ENCODE measurements at places on chromosomes 2 and 18. TPM values are rescaled to one million over a fixed set of nuclear protein-coding genes. Genes with fewer than 3 reads are reported as not detected.
A peak's percentile ranks its signal among the peaks of the same experiment; 100 is the strongest.

The SULT1C3 gene
- total RNA-seq, result not detected

The TIGD1 gene
- 20.3 TPM for total RNA-seq

DNA sequence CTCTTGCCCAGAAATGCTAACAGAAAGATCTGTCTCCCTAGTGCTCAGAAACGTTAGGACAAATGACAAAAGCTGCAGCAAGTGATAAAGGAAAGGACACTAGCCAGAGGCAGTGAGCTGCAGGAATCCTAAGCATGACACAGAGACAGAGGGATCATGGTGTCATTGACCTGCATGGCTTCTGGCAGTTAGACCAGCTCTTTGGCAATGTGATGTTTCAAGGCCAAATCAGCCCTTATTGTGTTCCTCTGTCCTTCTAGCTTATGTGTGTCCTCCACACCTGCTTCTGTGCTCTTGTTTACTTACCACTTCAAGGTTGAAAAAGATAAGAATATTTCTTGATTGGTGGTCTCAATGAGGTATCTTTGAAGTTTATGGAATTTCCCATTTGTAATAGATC, 120.8 kb downstream of the RHBDD1 start:
- ATAC-seq, result no peak

- no peak for ATAC-seq
These were observed 49.9 kb upstream of the HS6ST1 start for GRCh38 chr2:128368437-128369107.

- no peak for ATAC-seq
These were observed 138.6 kb upstream of the SERTAD2 start for GRCh38 chr2:64792300-64792699.

DNA sequence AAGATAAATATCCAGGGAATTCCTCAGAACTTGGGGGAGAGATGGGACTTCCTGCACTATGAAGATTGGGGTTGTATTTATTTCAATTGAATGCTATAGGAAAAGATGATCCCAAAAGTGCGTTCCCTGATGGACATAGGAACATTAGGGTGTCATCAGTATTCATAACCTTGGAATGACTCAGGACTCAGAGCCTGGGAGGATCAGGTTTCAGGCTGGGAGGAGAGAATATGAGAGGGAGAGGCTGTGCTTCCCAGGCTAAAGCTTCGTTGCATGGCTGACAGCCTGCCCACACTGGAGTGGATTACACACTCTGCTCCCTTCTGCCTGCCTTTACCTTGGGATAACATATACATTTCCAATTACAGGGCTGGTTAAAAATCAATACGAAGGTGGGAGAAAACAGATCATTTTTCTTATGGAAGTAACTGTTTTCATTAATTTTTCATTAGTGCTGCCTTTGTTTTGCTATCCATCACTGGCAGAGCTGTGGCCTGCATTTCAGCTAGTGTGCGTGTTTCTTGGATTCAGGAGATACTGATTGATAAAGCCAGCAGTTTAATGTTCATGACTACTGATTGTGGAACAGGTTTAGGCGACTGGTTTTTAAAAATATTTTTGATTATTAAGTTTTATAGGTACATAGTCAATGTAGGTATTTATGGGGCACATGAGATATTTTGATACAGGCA, 118.7 kb downstream of the KCTD1 start:
- peak; percentile 100 for ATAC-seq

GRCh38 chr18:50080932-50081560, 113.9 kb downstream of the MYO5B start:
- no peak for ATAC-seq

GRCh38 chr2:157696036-157696435, 67.4 kb upstream of the ACVR1C start:
- ATAC-seq, result no peak

DNA sequence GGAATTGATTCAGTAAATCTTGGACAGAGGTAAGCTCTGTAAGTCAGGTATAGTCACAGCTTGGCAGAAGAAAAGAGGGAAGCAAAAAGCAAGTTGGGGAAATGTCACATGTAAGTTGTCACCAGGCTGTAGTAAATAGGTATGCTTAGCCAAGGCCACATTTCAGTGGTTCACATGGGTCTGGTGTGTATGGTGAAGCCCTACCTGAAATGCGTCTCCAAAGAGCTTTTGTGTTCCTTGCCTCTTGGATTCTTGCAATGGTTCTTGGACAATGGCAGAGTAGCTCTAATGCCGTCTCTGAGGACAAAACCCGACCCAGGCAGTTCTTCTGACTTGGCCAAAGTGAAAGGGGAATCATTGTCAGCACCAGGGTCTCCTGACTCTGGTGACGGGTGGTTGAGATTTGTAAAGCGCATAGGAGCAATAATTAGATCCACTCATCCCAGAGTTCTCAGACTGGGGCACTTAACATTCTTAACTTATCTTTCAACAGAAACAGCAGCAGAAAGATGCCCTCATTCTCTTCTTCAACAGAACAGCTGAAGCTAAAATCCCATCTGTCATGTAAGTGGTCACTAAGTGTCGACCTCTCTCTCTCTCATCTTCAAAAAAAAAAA, 34.4 kb upstream of the RPL37A start:
- ATAC-seq, result no peak

Data from motor neuron (in vitro differentiated cells).